ENCODE measurements at places on chromosomes 1 and 21.

GRCh38 chr1:43058545-43059360 is 100.1 kb upstream of the SLC2A1 start:
- no peak for DNase-seq

DNA sequence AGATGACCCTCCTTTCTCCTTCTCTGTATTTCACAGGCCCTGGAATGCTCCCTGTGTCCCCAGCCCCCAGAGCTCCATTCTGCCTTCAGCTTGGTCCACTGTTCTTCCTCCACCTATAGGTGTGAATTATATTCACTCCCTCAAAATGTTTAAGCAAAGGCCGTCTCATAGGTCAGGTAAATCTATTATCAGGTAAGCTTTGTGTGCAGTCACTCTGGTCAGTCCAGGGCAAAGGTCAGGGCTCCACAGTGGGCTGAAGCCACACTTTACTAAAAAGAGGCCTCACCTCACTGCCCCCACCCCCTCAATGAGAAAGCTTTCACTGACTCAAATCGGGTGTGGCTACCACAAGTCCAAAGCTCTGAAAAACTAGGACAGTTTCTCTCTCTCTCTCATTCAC is 65.9 kb downstream of the DNTTIP2 start:
- DNase-seq: no peak

DNA sequence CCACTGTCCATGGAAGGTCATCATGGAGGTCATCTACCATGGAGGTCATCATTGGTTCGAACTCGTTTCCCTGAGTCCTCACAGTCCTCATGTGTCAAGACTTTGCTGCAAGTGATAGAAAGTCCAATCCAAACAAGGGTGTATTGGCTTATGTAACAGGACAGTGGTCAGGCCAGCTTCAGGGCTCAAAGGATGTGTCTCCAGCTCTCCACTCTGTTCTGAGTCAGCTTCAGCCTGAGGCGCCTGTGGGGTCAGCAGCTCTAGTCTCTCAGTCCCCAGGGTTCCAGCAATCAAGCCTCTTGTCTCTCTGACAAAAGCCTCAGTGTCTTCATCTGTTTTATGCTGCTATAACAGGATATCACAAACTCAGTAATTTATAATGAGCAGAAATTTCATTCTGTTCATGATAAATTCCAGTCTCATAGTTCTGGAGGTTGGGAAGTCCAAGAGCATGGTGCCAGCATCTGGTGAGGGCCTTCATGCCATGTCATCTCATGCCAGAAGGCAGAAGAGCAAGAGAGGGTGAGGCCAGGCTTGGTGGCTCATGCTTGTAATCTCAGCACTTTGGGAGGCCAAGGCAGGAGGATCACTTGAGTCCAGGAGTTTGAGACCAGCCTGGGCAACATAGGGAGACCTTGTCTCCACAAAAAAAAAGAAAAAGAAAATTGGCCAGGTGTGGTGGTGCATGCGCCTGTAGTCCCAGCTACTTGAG is 19.5 kb downstream of the A3GALT2 start:
- DNase-seq: no peak

DNA sequence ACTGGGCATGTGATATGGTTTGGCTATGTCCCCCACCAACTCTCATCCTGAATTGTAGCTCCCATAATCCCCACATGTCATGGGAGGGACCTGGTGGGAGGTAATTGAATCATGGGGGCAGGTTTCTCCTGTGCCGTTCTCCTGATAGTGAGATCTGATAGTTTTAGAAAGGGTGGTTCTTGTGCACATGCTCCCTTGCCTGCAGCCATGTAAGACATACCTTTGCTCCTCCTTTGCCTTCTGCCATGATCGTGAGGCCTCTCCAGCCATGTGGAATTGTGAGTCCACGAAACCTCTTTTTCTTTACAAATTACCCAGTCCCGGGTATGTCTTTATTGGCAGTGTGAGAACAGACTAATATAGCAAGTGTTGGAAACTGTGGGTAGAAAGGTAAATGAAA is 99.5 kb upstream of the HMCN1 start:
- DNase-seq: no peak

GRCh38 chr1:67777440-67777839 is 55.8 kb downstream of the GNG12 start:
- no peak for DNase-seq

DNA sequence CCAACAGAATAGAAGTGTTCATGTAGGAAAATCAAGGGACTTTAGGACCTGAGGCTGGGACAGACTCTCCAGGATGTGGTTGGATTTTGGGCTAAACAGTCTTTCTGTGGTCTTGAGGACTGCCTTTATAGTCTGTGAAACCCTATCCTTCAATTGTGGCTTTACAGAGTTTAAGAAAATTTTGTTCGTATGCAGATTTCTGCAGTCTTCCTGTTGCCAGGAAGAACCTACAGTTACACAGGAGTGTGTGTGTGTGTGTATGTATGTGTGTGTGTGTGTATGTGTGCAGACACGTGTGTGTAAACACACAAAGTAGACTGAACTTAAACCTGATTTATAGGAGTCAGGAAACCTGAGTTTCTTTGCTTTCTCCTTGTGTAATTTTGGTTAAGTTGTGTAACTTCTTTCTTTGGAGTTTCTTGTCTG is 22.8 kb downstream of the NEK7 start:
- no peak for DNase-seq

DNA sequence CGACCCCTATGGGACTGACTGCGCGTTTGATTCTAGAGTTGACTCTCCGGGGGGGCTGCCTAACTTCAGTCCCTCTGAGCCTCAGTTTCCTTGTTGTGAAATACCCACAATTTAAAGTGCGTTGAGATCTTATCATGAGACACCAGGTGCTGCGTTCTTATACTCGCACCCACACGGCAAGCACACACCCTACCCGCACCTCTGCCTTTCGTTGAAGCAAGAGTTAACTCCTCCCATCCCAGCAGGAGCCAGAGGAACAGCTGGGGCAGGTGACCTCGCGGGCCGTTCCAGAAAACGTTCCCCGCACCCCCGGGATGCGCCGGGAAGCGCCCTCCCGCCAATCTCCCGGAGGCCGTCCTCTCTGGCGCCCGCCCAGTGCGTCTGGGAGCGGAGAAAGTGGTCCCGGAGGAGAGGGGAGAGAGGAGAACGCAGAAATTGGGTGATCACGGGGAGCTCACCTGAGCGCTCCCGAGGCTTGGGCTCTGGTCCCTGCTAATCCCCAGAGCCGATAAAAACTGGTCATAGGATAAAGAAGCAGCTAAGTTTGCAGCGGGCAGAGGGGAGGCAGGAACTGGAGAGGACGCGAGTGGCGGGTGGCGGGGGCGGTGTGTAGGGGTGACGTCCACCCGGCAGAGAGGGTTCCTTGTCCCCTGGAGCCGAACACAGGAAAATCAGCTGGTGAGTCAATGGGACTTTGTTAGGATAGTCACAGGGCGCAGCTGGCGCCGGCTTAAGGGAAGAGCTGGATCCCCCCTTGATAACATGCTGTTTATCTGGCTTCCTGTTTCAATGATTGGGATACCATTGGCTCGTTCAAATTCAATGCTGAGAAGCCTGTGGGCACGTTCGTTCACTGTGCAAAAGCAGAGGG is 869 bp downstream of the NAV1 start:
- DNase-seq: no peak

GRCh38 chr1:77582905-77583304 is 99.6 kb downstream of the ZZZ3 start:
- DNase-seq: no peak

All from activated CD4-positive, CD25-positive, alpha-beta regulatory T cell (primary cell).